ENCODE measurements at places on chromosomes 4 and X.

DNA sequence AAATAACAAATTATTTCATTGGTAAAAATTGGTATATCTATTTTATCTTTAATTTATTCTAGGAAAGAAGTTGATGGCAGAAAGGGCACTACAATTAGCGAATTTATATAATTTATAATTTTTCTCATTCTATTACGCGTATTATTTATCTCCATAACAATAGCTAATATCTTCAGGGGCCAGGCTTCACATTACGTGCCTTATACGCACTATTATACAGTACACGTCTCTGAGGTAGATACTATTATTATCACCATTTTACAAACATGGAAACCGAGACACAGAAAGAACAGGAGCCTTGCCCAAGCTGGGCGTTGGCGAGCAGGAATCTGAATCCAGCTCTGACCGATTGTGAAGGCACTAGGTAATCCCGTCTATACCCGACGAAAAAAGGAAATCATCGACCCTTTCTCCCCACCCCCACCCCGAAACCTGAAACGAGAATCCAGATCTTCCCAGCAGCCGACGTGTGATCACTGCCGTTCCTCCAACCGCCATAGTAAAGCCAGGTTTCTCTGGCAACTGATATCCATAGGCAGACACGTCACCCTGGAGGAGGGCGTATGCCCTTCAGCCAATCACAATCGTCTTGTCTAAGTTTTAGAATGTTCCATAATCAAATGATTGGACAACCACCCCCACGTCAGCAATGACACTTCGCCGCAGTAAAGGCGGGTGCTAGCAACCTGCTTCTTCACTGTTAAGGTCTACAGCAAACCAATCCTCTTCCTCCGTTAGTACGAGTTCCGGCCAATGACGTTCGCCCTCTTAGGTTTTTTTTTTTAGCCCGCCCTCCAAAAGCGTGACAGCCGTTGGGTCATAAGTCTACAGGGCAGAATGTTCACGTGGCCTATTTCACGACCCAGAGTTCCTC, at the start of gene MORF4L2:
Gene MORF4L2, minus strand, starts transcription at position 501 of the 874 bp plus-strand sequence. CDS start 9,672 bp downstream, outside the sequence.
- DNase-seq = peak; percentile 55

- DNase-seq = no peak
These were observed 104.9 kb downstream of the SLIT2 start for GRCh38 chr4:20356565-20356964.

GRCh38 chrX:108186811-108187210, 95.2 kb downstream of the ATG4A start:
- no peak for DNase-seq

- DNase-seq = no peak
These were observed 642.3 kb upstream of the BOD1L1 start for GRCh38 chr4:14269824-14270223.

- no peak for DNase-seq
These were observed 7.0 kb downstream of the SPP1 start for GRCh38 chr4:87982446-87983010.

Data from stimulated activated CD4-positive, alpha-beta T cell treated with anti-CD3 and anti-CD28 coated beads, Interleukin-15, amount 100 ng/mL, for 1 hour (primary cell).